Smooth muscle cell of the coronary artery (primary cell): ENCODE measurements at places on chromosomes 11 and 22. TPM values are rescaled to one million over a fixed set of nuclear protein-coding genes. Genes with fewer than 3 reads are reported as not detected.

Gene LUZP2
- 0.08 and 0.12 TPM in 2 replicates for total RNA-seq

Gene CNIH2
- total RNA-seq: 0.45 TPM in 1 of 2 replicates, not detected in the other

Gene SLC16A8
- total RNA-seq: 0.15 and 0.47 TPM in 2 replicates

Gene SGSM1
- total RNA-seq: under 0.01 TPM in 1 of 2 replicates, not detected in the other

Gene NXPE1
- total RNA-seq: not detected in 2 replicates

Gene OR8J3
- total RNA-seq: not detected in 2 replicates

Gene F2
- 0.08 TPM in 1 of 2 replicates, not detected in the other for total RNA-seq

Gene FXYD2
- not detected in 2 replicates for total RNA-seq

Gene SYT13
- 1.7 TPM in 1 of 2 replicates, not detected in the other for total RNA-seq

Gene ACRV1
- total RNA-seq: not detected in 2 replicates
